ENCODE measurements at places on chromosomes 13 and 19.
A peak's percentile ranks its signal among the peaks of the same experiment; 100 is the strongest.

DNA sequence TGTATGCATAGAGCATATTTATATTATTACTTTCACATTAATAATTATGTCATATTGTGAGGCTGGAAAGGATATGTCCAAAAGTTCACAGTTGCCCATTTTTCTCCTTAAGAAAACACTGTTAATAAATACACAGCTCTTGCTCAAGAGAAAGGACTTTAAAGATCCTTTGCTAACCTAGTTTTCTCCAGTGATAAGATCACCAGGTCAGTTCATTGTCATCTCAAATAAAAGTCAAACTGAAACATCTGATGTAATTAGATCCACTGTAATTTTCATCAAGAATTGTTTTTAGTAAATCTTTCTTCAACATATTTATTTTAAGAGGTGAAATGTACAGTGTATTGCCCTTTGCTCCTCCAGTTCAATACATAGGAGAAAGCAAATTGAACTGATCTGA is 82.8 kb upstream of the KLHL1 start:
- DNase-seq = no peak

- DNase-seq = no peak
Observed at GRCh38 chr13:40777809-40778175, 6.8 kb upstream of the MRPS31 start.

DNA sequence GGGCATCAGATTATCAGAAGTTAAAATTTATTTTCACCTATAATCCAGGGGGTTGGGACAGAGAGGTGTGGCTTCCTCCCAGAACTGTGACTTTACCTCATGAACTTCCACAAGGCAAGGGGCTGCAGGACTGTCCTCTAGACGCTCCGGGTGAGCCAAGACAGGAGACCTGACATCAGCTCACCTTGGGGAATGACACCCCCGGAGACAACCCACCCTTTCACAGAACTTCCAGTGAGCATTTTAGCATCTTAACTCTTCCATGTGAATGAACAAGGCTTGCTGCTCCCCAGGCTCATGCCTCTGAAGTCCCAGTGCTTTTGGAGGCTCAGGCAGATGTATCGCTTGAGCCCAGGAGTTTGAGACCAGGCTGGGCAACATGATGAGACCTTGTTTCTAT is 29.4 kb upstream of the TFDP1 start:
- DNase-seq = no peak

DNA sequence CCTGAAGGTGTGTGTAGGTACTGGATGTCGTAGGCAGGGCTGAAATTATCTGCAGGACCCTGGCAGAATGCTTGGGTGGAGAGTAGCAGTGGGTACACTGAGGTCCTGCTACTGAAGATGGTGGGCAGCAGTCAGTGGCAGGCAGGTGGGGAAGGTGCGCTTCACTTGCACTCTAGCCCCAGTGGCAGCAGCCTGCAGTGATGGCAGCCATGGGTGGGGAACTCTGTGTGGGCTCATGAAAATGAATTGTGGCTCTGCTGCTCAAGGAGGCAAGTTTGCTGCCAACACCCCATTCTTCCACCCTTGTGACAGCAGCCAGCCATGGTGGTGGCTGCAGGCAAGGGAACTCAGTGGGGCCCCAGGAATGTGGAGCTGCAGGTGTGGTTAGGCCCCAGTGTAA is 1242.7 kb upstream of the MIR17HG start:
- no peak for DNase-seq

DNA sequence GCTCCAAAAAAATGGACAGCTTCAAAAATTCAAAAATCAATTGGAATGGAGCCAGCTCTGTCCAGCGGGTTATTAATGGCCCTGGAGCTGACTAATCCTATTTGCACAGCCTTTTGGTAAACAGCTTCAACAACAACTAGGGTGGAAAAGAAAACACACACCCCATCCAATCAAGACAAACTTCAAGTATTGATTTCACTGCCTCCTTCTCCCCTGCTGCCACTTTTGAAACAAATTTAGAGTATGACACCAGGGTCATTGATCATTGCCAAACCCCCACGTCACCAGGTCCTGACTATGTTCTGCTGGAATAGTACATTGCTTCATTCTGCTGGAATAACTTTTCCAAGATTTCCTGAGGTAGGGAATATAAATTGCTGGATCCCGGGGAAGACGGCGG is 56.8 kb upstream of the GTF3A start:
- DNase-seq = no peak

GRCh38 chr19:50565984-50566903 is 2.0 kb downstream of the LRRC4B start:
- no peak for DNase-seq

DNA sequence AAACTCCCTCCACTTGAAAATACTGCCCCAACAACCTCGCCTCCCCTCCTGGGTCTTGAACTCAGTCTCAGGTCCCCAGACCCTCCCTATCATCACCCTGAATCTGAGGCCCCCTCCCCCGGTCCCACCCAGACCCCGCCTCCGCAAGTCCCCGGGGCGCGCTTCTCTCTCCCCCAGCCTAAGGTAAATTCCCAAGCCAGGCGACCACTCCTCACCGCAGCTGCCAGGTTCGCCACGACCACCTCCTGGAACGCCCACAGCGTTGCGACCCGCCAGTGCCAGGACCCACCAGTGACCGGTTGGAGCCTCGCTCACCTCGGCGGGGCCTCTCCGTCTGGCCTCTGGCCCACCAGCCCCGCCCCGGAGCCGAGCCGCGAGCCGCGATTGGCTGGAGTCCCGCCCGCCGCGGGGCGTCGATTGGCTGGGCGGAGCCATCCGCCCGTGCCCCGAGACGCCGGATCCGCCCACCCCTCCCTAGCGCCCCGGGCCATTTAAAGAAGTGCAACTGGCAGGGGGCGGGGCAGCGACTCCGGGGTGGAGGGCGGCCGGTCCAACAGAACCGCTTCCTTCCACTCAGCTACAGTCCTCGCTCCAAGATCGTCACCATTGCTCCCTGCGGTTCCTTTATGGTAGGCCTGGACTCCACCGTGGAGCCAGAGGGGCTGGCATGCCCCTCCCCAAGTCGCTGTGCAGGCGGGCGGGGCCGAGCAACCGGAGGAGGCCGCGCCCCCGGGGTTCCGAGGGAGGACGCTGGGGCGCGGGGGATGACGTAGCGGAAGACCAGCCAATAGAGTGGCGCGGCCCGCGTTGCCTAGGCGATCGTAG is at the start of gene SERTAD3:
Gene SERTAD3, minus strand, starts transcription at position 336 of the 825 bp plus-strand sequence. CDS start 2,255 bp downstream, outside the sequence.
- peak; percentile 96 for DNase-seq

DNA sequence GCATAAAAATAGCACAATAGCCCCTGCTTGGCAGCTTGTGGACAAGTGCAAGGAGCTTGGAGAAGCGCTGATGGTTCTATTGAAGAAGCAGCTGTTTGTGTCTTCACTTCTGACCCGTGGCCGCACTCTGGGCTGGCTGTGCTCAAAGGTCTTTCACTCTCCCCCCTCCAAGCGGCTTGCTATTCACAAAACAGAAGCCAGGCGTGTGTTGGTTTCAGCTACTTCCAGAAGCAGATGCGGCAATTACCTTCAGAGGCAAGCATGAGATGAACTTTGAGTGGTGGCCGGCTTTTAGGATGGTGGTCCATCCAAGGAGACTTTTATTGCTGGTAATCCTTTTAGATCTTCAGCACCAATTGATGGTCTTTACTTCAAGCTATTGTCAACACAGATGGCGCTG is 188.5 kb upstream of the ARGLU1 start:
- no peak for DNase-seq

DNA sequence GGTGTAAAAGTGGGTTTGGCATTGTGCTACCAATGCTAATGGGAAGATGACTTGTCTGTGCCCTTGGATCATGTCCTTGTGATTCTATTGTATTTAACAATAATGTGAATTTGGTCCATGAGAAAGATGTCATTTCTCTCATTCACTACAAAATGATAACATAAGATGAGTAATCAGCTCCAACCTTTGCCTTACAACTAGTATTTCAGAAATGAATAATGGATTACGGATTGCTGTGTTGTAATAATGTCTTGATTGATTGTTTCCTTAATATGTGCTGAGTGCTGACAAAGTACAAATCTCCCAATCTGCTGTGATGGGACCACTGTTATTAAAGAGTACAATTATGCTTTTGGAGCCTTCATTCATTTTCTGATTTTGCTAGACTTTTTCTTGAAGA is 375.0 kb downstream of the PCDH9 start:
- no peak for DNase-seq

- DNase-seq = peak; percentile 48
Observed at GRCh38 chr13:48505597-48506091, 27.2 kb downstream of the RCBTB2 start.

- DNase-seq = no peak
Observed at GRCh38 chr13:99757756-99758459, 213.7 kb downstream of the ZIC5 start.

GRCh38 chr19:29667901-29668341 is 2.7 kb downstream of the PLEKHF1 start:
- no peak for DNase-seq

- DNase-seq = no peak
Observed at GRCh38 chr19:42519108-42519507, 9.2 kb downstream of the CEACAM1 start.

DNA sequence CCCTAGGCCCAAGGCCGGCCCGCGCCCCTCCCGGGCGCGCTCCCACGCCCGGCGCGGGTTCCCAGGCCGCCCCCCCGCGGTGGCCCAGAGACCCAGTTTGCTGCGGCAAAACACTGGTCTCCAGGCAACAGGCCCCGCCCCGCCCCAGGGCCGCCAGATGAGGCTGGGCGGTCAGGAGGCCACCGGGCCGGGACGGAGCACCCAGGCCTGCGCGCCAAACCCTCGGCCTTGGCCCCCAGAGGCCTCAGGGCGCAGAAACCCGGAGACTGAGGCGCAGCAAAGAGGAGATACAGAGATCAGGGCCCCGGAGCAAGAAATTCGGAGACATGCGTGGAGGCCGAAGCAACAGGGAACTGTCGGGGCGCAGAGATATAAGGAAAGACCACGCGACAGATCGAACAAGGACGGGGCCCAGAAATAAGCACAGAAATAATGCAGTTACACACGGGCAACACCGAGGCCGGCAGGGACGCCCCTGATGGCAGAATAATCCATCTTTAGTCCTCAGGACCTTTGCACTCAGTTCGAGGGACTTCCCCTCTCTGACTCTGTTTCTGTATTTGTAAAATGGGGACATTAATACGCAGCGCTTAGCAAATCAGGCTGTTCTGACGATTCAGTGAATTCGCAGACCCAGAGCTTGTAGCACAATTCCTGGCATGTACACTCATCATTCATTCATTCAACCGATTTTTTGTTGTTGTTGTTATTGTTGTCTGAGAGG is 20.8 kb upstream of the ERCC1 start:
- DNase-seq = peak; percentile 79

GRCh38 chr13:113550453-113550852 is 34.1 kb upstream of the TFDP1 start:
- DNase-seq = no peak

DNA sequence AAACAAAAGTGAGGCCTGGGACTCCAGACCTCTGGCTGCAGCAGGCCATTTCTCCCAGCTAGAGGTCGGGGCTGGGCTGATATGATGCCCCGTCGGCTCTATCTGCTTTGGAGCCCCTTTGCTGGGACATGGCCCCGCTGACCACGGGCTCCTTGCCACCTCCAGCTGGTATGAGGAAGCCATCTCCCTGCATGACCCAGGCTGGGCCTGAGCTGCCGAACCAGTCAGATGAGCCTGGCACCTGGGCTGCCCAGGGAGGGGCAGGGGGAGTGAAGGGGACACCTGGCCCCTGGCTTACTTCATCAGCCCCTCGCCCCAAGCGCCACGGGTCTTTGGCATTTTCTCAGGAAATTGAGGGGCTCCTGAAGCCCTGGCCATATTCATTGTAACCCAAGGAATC is 7.8 kb downstream of the ZSWIM4 start:
- no peak for DNase-seq

DNA sequence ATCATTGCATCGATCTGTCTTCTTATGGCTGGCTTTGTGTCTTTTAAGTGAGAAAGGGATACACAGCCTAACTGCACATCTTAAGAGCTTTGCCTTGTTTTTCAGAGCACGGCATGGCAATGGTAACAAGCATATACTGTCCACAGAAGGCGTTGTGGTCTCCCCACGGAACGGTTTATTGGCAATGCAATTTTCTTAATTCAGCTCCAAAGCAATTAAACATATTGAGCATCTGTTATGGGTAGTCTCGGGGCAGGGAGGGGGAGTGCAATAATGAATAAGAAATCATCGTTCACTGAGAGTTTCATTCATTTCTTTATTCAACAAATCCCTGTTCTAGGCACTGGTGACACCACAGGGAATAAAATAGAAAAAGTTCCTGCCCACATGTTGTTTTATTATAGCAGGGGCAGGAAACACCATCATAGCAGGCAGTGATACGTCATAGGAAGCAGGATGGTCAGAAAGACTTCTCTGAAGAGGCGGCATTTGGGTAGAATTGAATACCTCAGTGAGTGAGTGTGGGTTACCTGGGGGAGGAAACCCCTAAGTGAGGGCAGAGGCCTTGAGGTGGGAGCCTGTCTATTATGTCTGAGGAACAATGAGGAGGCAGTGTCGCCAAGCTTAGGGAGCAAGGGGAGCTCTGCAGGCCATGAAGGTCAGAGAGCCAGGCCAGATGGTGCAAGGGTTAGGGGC is 185.7 kb upstream of the KL start:
- DNase-seq = no peak

- DNase-seq = peak; percentile 93
Observed at GRCh38 chr19:3969435-3970312, 1.2 kb downstream of the DAPK3 start.
